T-cell (primary cell): ENCODE measurements at places on chromosomes 7 and 10.

- no peak for DNase-seq
Observed at GRCh38 chr10:58836991-58837575, 324.4 kb downstream of the BICC1 start.

DNA sequence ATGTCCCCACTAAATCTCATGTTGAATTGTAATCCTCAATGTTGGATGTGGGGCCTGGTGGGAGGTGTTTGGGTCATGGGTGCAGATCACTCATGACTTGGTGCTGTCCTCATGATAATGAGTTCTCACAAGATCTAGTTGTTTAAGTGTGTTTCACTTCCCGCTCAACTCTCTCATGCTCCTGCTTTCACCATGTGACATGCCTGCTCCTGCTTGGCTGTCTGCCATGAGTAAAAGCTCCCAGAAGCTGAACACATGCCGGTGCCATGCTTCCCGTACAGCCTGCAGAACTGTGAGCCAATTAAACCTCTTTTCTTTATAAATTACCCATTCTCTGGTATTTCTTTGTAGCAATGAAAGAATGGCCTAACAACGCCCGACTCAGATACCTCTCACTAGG is 6.2 kb upstream of the PSTK start:
- DNase-seq = no peak

DNA sequence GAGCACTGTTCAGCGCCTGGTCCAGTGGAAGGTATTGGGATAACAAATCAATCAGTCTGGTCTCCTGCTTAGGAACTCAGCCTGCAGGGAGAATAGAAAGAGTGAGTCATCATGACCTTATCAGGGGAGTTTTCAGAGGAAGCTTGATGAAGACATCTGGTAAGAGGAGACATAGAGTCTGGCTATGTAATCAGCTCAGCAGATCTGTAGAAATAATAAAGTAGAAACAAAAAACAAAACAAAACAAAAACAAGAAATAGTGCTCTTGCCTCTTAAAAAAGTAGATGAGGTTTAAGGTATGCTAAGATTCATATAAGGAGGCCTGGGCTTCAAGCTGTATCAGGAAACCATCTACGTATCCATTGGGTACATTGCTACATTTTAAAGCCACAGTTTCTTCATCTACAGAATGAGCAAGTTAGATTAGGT is 14.4 kb downstream of the TAS2R41 start:
- no peak for DNase-seq

DNA sequence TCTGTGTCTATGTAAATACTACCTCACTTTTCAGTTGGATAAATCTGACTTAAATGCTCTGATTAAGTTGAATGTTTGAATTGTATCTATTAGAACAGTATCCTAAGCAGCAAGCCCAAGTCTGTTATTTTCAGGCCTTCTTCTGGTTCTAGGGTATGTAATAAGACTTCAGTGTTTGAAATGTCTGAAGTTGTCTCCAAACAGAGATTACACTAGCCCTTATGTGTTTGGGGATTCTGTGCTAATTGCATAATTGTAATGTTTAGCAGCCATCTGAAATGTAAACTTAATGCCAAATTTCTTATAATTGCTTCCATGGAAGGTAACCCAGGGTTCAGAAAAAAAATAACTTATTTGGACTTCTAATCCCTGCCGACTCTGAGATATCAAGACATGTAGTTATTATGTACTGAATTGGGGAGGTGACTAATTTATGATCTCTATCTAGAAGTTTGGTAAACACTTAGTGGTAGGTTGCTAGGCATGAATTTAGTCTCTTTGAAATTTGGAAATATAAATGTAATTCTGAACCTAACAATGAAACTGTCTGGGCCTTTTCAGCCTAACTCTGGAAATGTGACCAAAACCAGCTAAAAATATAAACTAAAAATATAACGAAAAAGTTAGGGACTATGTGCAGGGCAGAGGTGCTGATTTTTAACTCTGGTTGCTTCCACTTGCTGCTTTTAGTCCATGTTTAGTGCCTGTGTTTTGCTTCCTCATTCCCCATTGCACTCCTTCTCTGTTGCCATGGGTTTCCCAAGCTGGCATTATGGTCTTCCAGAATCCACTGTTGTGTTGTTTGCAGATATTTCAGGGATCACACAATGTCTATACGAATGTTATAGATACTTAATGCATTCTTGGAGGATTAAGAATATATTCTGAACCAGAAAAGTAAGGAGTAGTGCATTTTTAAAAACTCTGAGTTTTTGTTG is 54.8 kb downstream of the MCU start:
- DNase-seq = no peak

GRCh38 chr10:52312942-52313255 is 1.2 kb upstream of the DKK1 start:
- no peak for DNase-seq

DNA sequence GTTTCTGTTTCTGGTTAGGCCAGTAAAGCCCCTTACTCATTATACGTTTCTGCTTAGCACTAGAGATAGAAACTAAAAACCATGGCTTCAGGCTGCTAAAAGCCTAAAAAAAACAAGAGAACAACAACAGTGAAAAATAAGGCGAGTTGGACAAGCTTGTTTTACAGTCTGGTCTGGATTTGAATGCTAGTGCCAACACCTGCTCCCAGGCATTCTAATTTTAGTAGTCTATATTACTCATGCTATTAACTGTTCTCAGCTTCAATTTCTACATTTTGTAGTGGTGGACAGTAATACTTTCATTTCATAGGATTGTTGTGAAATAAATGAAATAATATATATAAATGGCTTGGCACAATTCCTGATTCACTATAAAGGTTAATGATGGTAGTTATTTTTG is 108.5 kb downstream of the HBP1 start:
- DNase-seq = no peak

DNA sequence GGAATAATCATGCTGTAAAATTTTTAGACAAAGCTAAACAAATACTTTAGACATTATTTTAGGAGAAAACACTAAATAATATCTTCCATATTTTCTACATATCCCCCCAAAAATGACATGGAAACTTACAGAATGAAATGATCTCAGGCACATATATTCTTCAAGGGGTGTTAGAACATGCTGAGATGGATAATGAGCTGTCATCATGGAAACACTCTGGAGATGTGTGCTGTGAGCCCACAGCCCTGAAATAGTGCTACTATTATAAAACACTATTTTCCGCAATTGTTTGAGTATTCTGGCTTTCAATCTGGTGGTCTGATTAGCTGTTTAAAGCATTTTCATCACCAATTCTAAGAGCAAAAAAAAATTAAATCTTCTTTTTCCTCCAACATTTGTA is 385.7 kb downstream of the PHTF2 start:
- no peak for DNase-seq

DNA sequence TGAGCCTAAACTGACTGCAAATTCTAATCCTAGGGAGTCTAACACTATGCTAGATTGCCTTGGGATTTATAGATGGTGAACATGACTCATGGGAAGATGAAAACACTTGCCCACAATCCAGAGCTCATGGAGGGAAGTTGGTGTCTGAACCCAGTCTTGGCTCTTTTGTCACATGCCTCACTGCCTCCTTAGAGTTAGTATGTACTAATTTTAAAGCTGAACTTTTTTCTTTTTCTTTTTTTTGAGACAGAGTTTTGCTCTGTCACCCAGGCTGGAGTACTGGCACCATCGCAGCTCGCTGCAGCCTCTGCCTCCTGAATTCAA is 14.4 kb downstream of the MRPL32 start:
- DNase-seq = no peak

DNA sequence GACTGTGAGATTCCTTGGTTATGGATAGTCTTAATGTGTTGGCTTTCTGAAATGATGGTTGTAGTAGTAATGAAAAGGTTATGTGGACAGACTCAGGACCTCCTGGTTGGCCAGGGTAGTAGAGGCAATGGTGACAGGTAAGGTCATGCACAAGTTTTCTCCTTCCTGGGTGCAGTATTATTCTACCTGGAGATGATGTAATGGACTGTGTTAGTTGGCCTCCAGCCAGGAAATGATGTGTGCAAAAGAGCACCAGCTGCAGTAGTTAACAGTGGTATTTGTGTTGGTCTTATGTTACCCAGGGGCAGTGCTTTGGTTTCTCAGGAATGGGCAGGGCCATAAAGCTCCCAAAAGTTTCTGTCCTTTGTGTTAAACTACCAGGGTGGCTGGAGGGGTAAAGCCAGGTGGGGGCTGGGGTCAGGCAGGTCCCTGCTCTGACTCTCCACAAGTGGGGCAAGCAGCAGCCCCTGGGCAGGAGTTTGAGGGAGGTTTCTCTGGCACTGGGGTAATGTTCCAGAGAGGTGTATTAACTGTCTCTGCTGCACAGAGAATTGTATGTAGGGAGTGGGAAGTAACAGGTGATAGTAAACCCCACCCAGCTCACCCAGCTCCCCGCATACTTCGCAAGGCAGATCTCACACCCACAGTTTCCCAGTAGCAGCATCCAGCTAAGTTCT is 36.3 kb downstream of the GPR22 start:
- DNase-seq = no peak

GRCh38 chr10:12540341-12540781 is 191.0 kb downstream of the CAMK1D start:
- no peak for DNase-seq
